ENCODE measurements at places on chromosomes 7 and 10.

DNA sequence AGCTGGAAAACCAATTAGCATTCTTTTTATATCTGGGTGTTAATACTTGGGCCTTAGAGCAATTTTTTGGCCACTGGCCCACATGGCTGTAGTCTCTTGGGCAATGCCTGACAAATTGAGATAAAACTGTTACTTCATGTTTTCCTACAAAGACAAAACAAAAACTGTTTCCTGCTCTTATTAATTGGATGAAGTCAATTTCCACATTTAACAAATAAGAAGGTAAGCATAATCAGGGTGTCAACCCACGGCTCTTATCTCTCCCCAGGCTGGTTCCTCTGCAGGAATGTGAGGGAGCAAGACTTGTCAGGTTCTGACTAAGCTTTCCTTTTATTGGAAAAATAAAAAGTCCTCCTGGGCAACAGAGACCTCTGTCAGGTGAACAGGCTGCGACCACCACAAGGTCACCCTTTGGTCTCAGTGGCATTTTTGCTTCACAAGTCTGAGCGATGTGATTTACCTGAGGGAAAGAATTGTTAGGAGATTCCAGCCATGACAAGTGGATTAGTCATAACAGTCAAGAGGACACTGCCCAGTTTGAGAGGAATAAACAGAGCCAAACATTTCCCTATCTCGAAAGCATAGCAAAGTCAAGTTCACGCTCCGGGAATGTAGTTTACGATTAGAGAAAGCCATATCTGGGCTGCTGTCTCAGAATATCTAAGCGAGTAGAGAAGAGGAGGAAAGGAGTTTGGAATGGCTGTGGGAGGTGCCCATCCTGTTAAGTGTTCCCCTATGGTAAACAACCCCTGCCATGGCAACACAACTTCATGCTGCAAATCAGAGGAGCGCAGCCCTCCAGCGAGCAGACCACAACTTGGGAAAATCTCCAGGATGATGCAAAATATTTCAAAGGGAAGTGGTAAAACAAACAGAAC lies 144.4 kb downstream of the TES start:
- DNase-seq = no peak

DNA sequence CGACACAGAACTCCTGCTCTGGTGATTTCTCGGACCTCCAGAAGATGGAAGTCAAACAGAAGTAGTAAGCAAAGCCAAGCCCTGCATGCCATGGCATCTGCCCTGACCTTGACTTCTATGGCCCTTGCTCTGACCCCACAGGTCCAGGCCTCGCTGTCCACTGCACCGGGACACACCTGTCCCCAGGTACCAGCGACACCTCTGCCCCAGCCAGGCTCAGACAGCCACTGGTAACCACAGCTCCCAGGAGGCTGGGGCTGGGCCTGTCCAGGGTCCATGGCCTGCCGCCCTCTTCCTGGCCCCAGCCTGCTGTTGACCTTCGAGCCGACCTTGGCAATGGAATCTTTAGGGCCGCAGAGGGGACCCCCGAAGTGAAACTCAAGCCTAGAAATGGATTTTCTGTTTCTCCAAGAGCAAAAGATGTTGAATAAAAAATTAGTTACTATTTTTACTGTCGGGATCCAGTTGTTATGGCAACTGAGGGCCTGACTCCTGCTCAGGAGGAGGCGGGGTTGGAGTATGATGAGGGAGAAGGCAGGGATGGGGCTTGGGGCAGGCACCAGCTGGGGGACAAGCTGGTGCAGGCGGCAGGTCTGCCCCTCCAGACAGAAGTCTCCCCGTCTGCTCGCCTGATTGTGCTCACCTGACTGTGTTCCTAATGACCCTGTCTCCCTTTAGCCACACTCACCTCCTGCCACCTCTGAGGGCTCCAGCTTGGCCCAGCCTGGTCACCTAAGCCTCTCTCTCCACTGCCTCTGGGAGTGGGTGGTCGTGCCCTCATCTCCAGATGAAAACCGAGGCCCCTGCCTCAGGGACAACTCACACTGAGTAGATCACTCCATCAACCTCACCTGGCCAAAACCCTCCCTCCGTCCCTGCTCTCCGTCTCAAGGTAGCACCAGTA lies 4.1 kb upstream of the MMD2 start:
- no peak for DNase-seq

DNA sequence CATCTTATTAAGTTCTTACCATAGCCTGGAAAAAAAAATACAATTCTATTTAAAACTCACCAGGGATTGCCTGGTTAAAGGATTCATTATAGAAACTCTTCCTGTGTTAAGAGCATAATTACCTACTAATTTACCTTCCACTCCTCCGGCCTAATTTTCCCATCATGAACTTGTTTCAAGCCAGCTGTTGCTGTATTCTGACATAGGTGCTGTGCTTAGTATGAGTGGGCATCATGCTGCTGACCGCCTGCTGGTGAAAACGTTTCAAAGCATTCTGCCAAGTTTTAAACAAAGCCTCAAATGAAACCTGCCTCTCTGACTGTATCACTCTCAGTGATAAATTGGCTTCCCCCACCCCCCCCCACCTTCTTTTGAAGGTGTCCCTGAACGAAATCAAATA lies 47.8 kb upstream of the KCNMA1 start:
- DNase-seq = no peak

DNA sequence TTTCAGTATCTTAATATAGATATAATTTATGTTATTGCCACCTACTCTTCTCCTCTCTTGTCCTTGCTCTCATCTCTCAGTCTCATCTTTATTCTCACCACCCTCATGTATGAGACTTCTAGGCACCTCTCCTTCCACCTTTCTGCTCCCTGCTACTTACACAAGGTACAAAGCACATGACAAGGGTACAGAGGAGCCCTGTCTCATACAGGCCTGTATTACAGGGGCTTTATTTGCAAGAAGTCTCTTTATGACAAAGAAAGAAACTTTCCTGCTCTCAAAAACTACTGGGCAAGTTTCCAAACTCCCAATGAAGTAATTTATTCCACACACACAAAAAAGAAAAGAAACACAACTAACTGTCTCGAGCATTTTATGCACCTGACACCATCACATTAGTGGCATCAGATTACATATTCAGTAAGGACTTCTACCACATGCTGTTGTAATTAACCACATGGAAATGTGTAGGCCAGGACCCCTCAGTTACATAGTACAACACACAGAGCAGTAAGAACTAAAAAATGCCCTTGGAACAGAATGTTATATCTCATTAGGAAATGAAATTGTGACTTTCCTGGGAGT lies 253.1 kb downstream of the FZD1 start:
- DNase-seq = no peak

DNA sequence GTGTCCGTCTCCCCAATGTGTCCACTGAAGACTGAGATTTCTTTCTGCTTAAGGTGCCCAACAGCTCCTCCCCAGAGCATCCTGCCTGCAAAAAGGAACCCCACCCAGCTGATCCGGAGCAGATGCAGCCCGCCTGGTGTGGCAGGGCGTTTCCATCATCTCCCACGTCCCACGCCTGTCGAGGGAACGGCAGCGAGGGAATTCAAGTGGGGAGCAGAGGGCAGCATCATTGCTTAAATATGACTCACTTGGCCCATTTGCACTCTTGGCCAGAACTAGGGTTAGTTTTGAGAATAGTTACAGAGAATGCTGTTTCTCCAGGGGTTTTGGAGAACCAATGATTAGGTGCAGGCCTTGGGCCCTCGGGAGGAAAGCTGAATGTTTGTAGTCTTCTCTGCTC lies 20.8 kb downstream of the VWA2 start:
- DNase-seq = no peak
